ENCODE measurements at places on chromosomes 7 and 10. TPM values are rescaled to one million over a fixed set of nuclear protein-coding genes. Genes with fewer than 3 reads are reported as not detected.

The NRCAM gene
- 2.5 TPM for total RNA-seq

The FOXP2 gene
- not detected for total RNA-seq

The PKD2L1 gene
- 0.30 TPM for total RNA-seq

The SNX10 gene
- total RNA-seq = 41.8 TPM

The UPK3BL2 gene
- 37.9 TPM for total RNA-seq

The PDK4 gene
- total RNA-seq = not detected

The FKBP14 gene
- 13.6 TPM for total RNA-seq

The ACTR3C gene
- 13.0 TPM for total RNA-seq

The VAX1 gene
- total RNA-seq = not detected

The OIT3 gene
- not detected for total RNA-seq

The ZNF25 gene
- total RNA-seq = 6.8 TPM

The DYDC2 gene
- not detected for total RNA-seq

GRCh38 chr10:42979721-42980467 lies 97.0 kb upstream of the RET start:
- DNase-seq = no peak

- no peak for DNase-seq
Measured at GRCh38 chr7:24477398-24478136, 95.7 kb upstream of the PALS2 start.

GRCh38 chr7:122885583-122886356 lies 490 bp downstream of the CADPS2 start:
- no peak for DNase-seq

GRCh38 chr7:69795932-69796331 lies 197.7 kb downstream of the AUTS2 start:
- DNase-seq = no peak

DNA sequence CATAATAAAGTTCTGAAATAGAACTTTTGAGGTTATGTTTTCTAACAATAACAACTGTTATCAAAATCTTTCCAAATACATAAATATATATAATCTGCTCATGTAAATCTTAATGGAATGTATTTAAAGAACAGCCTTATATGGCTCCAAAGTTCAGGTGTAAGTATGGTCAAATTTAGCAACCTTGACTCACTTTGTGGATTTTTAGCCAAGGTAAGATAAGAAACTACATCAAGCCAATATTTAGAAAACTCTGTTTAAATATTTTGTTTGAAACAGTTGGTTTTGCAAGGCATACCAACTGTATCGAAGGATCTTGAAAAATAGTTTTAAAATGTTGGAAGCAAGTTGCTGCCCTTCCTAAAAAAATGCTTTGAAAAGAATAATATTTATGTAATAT lies 228.9 kb upstream of the SEMA3D start:
- no peak for DNase-seq

GRCh38 chr7:1724118-1724910 lies 54.2 kb downstream of the ELFN1 start:
- DNase-seq = no peak

DNA sequence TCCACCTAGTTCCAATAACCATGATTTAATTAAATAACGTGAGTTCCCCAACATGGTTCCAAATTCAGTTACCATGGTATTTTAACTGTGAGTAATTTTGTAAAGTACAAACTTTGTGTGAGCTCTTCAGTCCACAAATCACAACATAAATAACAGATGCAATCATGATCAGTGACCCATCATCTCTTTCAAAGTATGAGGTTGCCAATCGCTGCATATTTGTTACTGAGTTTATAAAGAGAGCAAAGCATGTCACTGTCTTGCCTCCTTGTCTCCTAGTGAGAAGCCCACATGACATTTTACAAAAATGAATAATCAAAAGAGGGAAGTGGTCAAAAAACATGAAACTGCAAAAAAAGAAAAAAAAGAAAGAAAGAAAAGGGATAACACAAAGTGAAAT lies 69.1 kb upstream of the PDSS1 start:
- no peak for DNase-seq

DNA sequence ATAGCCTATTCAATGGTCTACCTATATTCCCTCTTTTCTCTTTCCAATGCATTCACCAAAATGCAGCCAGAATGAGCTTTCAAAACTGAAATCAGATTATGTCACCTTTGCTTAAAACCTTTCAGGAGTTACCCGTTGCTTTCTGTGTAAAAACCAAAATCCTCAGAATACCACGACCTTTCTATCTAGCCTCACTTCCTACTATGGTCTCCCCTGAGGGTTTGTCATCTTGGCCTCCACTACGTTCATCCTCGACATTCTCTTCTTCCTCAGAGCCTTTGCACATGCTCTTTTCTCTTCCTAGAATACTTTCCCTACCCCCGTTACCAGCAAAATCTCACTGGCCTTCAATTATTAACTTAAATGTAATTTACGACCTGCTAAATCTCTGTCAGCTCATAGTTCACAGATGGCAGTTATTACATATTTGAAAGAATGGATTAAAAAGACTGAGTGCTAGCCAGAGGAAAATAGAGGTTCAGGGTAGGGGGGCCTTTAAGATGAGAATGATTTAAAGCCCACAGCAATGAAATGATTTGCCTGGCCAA lies 380.8 kb upstream of the C7orf33 start:
- DNase-seq = no peak

GRCh38 chr10:79003183-79004100 lies 65.3 kb upstream of the ZMIZ1 start:
- no peak for DNase-seq

- DNase-seq = no peak
Measured at GRCh38 chr7:134449680-134450079, 9.2 kb downstream of the AKR1B1 start.

DNA sequence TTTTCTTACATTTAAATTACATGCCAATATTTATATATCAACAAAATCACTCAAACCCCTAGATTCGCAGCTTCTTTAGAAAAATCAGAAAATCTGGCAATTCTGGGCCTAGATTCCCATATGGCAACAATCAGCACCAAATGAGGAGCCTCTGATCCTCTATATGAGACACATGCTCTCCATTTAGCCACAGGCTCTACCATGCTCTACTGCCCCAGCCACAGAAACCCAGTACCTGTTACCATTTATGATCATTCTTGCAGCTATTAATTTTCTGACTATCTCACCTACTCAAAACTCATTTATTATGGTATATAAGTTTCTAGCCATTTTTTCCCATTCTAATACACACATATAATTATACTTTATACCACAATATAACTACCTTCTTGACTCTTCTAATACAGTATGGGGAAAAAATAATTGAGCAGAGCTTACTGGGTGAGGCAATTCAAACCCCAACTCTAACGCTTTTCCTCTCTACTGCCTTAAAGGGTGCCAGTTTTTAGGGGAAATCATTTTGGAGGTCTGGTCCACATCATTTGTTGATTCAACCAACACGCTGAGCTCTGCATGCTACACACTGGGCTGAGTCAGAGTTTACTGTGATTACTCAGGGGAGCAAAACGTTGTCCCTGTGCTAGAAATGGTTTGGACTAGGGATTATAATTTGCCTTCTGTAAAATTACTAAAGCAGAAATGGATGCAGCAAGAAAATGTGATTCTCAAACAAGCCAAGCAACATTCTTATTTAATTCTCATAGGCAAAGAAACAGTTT lies 11.6 kb downstream of the PDLIM1 start:
- no peak for DNase-seq

DNA sequence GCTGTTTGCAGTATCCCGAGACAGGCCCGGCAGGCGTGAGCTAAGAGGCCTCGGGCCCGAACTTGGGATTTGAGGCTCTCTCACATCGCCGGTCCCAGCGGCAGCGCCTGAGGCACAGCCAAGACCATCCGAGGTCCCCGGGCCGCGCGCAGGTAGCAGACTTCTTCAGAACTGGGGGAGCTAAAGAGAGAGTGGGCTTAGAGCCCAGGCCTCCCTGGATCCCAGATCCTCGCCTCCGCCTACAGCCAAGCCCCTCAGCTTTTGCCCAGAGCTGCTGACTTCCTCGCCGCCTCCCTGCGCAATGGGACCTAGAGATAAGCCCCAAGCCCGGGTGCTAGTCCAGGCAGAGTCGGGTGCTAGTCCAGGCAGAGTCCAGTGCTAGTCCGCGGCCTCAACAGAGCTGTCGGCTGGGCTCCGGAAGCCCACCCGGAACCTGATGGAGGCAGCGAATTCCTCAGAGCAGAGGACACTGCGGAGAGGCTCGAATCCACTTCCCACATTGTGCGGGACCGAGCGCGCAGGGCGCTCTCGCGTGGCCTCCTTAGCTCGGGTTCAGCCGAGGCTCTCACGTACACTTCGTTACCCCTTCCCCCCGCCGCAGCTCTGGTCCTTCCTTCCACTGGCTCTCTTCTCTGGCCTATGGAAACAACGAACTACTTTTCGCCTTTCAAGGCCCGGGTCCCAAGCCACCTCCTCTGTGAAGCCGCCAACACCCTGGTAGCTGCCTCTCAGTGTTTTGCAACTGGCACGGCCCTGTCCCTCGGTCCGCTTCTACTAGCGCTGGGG lies 5.8 kb downstream of the LBX1 start:
- no peak for DNase-seq

DNA sequence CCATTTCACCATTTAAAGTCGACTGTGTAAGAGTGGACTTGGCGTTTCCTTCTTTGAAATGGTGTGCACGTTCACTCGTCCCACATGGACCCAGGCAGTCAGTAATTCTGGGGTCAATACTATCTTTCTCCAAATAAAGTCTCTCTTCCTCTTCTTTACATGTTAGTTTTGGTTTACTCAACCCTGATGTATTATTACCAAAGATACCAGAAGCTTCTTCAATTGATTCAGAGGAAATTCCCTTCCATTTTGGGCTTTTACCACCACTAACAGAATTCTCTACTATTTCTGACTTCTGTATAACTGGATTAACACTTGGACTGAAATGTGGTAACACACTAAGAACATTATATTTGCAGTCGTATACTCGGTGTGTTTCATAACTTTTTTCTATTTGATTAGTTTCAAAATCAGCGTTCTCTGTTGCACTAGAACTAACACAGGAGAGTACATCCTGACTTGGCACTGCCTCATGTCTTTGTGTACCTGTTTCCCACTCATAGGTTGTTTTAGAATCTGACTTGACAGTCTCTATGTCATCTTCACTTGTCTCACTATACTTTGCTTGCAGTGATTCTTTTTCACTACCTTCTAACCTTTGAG lies 60.8 kb downstream of the LARP4B start:
- no peak for DNase-seq

DNA sequence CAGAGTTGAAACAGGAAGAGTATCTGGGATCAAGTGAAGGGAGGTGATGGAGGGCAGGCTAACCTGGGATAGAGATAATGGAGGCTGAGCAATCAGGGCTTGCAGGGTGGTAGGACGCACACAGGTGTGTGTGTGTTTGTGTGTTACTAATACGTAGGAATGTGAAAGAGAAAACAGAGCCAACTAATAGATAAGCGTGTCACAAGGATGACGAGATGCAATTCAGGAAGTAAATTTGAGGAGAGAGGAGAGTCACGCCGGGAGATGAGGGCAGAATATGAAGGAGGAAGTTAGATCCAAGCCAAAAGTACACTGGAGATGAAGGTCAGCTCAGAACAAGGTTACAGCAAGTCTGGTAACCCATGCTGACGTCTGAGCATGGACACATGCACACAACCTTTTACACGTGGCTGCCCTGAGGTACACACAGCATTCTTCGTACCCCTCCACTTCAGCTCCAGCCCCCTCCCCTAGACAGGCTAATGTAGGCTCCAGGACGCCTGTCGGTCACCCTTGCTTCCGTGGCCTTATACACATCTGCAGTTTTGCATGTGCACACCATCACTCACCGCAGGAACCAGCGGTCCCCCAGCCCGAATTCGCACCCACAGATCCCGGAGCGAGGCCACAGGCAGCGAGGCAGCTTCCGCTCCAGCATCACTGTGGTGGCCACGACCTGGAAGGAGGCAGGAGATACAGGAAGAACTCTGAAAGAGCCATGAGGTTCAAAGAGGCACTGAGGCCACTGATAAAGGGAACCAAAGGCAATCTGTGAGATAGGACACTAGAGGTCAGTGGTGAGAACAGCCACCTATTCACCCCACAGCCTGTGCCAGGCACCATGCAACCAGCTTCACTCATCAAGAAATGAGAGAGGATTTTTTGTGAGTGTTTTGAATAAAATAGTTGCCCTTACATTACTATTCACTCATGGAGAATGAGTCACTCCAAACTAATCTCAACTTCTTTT lies 23.7 kb upstream of the TRPV6 start:
- no peak for DNase-seq

DNA sequence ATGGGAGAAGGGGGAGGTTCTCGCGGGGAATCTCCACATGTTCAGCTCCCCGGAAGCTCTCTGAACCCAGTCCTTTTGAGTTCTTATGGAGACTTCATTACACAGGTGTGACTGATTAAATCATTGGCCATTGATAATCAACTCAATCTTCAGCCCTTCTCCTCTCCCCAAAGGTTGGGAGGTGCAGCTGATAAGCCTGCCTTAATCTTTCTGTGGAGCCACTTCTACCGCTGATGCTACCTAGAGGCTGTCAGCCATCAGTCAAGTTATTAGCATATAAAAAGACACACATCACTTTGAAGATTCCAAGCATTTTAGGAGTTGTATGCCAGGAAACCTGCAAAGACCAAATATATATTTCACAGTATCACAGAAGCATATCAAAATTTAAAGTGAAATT lies 91.7 kb downstream of the MARCHF5 start:
- no peak for DNase-seq

GRCh38 chr10:96919785-96920430 lies 87.8 kb downstream of the LCOR start:
- no peak for DNase-seq

DNA sequence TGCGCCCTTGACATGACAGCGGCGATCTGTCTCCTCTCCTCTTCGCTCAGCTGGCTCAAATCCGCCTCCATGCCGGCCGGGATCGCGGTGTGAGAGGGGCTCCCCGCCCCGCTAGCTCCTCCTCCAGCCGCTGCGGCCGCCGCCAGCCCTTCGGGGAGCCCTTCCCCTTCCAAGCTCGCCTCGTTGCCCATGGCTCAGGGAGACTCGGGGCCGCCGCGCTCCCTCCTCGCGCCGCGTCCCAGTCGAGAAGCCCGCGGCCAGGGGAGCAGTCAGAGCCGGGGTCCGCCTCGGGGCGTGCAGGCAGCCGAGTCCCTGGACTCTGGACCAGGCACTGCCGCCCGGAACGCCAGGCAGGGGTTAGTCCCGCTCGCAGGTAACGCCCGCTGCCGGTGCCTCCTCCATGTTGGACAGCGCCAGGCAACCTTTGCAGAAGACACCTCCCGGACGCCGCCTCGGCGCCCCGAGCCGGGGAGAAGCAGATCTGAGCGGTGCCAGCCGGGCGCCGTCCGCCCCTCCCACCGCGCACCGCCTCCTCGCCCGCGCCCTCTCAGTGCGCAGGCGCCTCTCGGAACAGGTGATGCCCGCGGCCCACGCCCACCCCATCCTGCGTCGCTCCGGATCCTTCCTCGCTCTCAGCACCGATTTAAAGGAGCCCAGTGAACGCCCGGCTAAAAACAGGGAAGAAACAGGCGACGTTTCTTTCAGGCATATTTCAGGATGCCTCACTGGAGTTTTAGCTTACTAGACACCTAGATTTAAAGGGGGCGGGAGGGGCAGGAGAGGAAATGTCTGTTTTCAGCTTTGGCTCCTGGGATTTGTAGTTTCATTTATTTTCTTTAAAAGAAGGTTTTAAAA lies at the start of gene PCLO:
Gene PCLO, minus strand, starts transcription at position 483 of the 855 bp plus-strand sequence. Its CDS starts 292 bp downstream, at position 191.
- DNase-seq = peak; percentile 67
